ENCODE measurements at places on chromosomes 7 and 10.

GRCh38 chr7:40850017-40850416 lies 715.2 kb downstream of the SUGCT start:
- DNase-seq, result no peak

DNA sequence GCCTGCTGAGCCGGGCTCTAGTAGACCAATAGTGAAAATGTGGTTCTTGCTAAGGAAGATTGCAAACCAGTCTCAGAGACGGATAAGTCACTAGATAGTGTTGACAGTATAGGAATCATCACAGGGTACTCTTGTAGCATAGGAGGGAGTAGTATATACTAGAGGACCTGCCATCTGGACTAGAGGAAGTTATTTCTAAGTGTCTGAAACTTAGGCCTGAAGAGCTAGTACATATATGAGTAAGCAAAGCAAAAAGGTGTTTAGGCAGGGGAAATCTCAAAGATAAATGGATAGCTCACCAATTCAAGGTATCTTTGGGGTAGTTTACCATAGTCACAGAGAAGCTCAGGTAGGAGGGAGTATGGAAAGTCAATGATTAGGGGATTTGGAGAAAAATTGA lies 428.1 kb downstream of the CNTNAP2 start:
- no peak for DNase-seq

- DNase-seq, result no peak
Measured at GRCh38 chr7:129017933-129018538, 36.9 kb downstream of the TNPO3 start.

DNA sequence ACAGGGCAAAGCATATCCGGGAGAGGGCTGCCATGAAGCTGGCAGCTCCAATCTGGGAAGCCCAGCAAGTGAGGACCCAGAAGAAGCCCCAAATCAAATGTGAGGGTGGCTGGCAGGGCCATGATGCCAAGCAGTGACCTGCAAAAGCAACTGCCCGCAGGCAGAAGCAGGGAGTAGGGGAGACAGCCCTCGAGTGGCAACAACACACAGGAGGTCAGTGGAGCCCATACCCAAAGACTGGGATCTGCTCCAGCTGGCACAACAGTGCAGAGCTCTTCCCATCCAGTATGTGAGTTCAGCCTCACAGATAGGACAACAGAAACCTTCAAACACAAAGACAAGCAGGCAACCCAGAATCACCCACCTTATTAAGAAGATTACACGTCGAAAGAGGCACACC lies 45.0 kb downstream of the GRID1 start:
- no peak for DNase-seq

GRCh38 chr10:94571081-94571480 lies 25.5 kb downstream of the HELLS start:
- no peak for DNase-seq

DNA sequence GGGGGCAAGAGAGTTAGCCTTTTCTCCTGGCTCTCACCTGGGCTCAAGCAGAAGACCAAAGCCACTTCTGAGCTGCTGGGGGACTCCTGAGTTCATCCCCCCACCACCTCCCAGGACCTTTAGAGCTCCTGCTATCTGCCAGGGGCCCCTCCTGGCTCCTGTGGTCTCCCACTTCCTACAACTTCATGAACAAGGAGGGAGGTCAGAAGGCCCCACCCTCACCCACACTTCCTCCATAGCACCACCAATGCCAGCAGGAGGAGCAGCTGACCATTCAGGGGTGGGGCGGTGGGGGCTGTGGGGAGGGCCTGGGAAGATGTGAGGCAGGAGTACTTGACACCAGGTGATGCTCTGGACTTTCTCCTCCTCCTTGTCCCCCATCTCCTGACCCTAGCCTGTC lies 32.6 kb upstream of the ADCYAP1R1 start:
- DNase-seq, result no peak

- DNase-seq, result no peak
Measured at GRCh38 chr10:58721601-58722281, 209.1 kb downstream of the BICC1 start.

DNA sequence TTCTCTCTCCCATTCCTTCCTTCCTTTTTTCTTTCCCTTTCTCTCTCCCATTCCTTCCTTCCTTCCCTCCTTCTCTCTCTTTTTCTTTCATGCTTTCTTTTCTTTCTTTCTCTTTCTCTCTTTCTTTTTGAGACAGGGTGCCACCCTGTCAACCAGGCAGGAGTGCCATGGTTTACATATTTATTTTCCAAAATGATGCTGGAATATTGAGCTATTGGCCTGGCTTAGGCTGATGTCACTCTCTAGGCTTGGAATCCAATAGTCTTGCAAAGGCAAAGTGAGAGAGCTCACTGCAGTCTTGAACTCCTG lies 159.1 kb downstream of the BAMBI start:
- no peak for DNase-seq

- DNase-seq, result no peak
Measured at GRCh38 chr7:79290841-79291497, 162.5 kb downstream of the MAGI2 start.

GRCh38 chr10:5774987-5775620 lies 38.1 kb downstream of the GDI2 start:
- DNase-seq, result no peak

- no peak for DNase-seq
Measured at GRCh38 chr10:61061923-61062504, 118.0 kb upstream of the RHOBTB1 start.

DNA sequence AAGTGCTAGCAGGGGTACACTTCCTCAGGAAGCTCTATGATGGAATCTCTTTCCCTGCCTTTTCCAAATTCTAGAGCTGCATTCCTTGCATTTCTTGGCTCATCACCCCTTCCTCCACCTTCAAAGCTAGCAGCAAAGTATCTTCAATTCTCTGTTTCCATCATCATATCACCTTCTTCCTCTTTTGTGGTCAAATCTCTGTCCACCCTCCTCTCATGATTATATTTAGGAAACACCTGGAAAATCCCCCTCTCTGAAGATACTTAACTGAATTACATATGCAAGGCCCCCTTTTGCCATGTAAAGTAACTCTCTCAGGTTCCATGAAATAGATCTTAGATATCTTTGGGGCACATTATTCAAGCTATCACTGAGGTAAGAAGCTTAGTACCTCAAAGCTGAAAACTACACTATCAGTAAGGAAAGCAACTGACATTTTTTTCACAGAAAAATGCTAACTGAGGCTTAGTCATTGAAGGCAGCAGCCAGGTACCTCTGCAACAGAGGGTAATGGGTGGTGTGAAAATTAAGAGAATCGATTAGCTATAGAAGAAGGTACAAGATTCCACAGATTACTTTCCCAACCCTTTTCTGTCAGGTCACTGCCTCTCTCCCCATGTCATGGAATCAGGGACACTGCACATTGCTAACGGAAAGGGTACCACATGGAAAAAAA lies 197.3 kb downstream of the MACC1 start:
- no peak for DNase-seq

- no peak for DNase-seq
Measured at GRCh38 chr7:100342765-100343164, 15.2 kb upstream of the PILRB start.

DNA sequence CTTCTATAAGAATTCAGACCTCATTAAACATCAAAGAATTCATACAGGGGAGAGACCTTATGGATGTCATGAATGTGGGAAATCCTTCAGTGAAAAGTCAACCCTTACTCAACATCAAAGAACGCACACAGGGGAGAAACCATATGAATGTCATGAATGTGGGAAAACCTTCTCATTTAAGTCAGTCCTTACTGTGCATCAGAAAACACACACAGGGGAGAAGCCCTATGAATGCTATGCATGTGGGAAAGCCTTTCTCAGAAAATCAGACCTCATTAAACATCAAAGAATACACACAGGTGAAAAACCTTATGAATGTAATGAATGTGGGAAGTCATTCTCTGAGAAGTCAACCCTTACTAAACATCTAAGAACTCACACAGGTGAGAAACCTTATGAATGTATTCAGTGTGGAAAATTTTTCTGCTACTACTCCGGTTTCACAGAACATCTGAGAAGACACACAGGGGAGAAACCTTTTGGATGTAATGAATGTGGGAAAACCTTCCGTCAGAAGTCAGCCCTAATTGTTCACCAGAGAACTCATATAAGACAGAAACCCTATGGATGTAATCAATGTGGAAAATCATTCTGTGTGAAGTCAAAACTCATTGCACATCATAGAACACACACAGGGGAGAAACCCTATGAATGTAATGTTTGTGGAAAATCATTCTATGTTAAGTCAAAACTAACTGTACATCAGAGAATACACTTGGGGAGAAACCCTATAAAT lies 24.1 kb downstream of the ZNF37A start:
- no peak for DNase-seq

DNA sequence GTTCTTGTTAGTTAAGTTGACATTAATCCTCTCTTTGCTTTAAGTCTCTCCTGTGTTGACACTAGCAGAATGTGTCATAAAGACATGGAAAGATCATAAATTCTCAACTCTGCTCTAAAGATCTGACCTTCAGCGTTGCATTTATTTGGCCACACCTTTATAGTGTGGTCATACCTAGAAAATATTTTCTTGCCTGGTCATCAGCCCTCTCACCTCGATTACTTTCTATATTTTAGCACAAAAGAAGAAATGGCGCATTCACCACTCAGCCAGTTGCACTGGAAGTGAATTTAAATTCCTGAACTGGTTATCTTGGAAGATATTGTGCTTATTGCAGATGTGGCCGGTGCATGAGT lies 96.7 kb upstream of the PDCD4 start:
- no peak for DNase-seq

DNA sequence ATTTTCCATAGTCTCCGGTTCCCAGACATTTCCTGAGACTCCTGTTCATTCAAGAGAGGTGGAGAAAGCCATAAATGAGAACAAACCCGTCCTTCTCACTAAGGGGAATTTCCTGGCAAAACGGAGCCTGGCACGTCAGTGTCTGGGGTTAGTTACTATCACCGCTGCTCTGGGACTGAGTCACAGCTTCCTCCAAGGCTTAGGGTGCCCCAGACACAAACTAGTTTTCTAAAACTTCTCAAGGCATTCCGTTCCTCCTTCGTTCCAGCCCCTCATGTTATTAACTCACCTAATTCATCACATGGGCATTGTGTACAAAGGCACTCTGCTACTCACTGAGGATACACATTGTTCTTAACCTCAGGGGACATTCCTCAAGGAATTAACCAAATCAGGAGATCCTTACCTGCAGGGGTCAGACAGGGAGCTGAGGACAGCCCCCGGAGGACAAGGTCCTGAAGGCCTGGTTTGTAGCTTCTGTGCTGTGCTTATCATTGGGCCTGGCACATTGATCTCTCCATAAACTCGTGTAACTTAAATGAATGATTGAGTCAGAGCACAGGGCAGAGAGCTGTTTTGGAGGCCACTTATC lies 103.0 kb upstream of the KLF6 start:
- DNase-seq, result no peak

- DNase-seq, result no peak
Measured at GRCh38 chr7:114917211-114917839, 4.6 kb upstream of the MDFIC start.

DNA sequence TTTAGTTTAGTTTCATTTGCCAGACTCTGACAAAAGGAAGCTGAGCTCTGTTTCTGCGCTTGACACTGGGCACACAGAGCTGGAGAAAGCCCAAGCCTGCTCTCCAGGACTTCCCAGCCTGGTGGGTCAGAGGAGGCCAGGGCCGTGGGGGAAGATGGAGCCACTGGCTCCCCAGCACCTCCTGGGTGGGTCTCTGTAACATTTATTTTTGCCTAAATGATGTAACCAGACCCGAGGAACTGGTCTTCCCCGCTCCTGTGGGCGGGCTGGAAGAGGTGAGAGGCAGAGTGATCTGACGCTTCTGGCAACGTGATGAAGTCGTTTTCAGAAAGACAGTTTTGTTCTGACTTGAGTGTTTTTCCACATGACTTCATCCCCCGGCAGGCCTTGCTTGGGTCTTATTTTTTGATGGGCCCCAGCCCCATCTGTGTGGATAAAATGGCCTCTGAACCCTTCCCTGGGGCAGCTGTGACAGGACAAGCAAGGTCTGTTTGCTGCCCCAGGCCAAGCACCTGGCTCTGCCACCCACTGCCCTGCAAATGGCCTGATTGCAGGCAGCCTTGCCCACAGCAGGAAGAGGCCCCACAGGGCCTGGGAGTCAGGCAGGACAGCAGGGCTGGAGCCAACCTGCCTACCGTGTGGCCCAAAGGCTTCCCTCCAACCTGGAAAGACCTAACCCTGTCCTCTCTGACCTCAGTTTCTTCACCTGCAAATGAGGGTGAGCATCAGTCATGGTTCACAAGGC lies 304.9 kb upstream of the ZMIZ1 start:
- DNase-seq, result no peak

- DNase-seq, result no peak
Measured at GRCh38 chr7:151425670-151426440, 14.1 kb downstream of the CRYGN start.

GRCh38 chr10:122113161-122113944 lies 124.4 kb downstream of the TACC2 start:
- no peak for DNase-seq

DNA sequence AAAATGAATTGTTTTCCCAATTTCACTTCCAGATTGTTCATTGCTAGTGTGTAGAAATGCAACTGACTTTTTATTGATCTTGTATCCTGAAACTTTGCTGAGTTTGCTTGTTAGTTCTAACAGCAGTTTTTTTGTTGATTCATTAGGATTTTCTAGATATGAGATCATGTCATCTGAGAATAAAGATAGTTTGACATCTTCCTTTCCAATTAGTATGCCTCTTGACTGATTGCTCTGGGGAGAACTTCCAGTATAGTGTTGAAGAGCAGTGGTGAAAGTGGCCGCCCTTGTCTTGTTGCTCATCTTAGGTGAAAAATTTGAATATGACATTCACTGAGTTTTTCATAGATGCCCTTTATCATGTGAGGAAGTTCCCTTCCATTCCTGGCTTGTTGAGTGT lies 11.9 kb upstream of the SUN1 start:
- no peak for DNase-seq

DNA sequence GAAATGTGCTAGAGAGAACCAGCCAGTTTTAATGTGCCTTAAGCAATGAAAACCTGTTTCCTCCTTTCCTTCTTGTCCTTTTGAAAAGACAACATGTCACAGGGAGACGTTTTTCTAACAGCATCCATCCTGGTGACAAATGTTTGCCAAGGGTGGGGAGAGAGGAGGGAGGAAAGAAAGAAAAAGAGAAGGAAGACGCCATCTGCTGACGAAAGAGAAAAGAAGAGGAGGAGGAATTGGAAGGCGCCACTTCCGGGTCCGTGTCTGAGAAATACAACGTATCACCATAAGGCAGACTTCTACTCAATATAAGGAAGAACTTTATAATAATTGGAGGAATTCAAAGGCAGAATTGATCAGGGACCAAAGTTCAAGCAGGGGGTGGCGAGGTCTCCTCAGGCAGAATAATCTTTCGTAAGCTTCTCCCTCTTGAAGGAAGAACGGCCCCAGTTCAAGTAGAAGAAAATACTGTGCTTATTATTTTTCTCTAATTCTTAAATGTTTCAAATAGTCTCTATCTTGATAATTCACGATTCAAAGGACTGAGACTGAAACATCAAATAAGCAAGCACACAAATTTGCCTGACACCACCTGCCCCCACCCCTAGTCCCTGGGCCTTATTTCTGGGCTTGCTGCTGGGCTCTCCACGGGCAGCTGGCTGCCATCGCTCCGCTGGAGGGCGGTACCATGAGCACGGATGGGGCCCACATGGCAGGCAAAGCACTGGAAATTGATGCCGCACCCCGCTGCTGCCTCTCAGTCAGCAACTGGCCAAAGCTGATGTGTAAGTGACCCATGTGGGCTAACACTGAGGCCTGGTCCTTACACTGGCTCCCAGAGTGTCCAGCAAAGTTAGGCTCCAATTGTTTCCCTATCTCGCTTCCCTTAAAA lies 273.7 kb upstream of the KLF14 start:
- DNase-seq, result peak; percentile 86

Measured in AML-193 (cell line).